ENCODE measurements at places on chromosomes 2 and 18.

- no peak for DNase-seq
Observed at GRCh38 chr2:237149425-237149824, 63.7 kb downstream of the COPS8 start.

- DNase-seq, result no peak
Observed at GRCh38 chr18:31371989-31372388, 4.6 kb upstream of the DSG4 start.

DNA sequence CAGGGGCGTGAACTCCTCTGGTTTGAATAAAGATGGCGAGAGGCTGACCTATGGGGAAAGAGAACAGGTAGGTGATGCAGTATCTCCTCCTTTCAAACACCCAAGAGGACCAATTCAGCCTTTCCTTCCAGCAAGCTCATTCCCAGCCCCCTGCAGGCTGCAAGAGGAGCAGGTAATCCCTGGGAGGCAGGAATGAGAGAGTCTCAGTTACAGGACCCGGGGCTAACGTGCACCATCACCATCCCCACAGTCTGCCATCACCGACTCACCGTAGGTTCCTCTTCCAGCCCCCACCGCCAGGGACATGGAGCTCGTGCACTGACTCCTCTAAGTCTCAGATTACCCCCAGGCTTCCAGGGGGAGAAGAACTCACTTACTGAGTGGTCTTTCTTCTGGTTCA is 26.7 kb downstream of the XDH start:
- DNase-seq, result no peak

DNA sequence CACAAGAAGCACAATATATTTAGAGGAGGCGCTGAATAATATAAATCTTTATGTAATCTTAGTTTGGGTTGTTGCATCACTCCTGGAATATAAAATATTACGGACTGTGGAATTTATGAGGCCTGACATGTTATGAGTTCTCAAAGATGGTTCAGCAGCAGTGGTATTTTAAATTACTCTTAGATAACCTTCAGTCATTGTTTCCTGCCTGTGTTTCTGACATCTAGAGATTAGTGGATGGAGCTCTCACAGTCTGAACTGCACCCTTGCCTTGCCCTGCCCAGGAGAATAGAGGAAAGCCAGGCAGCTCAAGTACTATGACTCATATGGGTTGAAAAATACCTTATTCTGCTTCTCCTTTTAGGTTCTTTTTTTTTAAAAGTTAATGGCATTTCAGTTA is 70.0 kb downstream of the ACSL3 start:
- no peak for DNase-seq

GRCh38 chr2:241942416-241943208 is 73.1 kb downstream of the RTP5 start:
- no peak for DNase-seq

DNA sequence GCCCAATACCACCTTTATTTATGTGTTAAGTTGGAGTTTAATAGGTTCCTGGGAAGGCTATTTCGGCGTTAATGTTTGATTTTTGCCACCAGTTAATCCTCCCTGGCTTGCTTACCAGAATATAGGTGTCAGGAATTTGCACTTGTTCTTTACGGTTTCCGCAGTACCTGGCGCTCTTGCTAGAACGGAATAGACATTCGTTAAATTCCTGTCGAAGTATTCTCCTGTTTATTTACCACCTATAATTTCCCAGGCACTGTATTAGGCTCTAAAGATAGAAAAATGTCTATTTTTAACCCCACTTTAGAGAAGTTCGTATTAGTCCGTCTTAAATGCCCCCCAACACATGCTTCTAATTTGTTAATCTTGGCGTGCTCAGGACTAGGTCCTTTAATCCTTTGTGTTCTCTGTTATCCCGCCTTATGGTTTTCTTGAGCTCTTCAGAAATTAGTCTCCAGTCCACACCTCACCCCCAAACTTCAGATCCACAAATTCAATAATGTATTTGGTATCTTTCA is 575 bp downstream of the CCDC150 start:
- DNase-seq, result peak; percentile 10

- DNase-seq, result no peak
Observed at GRCh38 chr2:150122156-150122555, 365.3 kb downstream of the RND3 start.

- no peak for DNase-seq
Observed at GRCh38 chr2:187013058-187013457, 164.1 kb upstream of the ZSWIM2 start.

DNA sequence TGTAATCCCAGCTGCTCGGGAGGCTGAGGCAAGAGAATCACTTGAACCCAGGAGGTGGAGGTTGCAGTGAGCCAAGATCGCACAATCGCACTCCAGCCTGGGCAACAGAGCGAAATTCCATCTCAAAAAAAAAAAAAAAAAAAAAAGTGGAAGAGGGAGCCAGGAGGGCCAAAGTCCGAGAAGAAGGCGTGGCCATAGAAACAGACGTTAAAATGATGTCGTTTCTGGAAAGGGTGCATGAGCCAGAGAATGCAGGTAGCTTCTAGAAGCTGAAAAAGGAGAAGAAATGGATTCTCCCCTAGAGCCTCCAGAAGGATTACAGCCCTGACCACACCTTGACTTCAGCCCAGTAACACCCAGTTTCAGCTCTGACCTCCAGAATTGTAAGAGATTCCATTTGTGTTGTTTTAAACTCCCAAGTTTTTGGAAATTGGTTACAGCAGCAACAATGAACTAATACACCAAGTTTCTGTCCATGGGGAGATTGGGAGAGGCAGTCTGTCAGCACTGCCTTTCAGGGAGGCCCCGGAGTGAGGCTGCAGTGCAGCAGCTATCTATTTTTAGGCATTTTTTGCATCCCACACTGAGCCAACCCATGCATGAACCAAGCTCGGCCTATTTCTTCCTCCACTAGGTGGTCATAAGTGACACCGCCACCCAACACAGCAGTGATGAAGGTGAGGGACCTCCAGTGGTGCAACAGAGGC is 14.2 kb upstream of the TRAF3IP1 start:
- peak; percentile 56 for DNase-seq

- DNase-seq, result no peak
Observed at GRCh38 chr18:49515516-49515915, 28.5 kb upstream of the C18orf32 start.

GRCh38 chr18:31607384-31607783 is 15.7 kb downstream of the TTR start:
- no peak for DNase-seq

- DNase-seq, result no peak
Observed at GRCh38 chr2:147135376-147135775, 709.5 kb upstream of the ACVR2A start.

- no peak for DNase-seq
Observed at GRCh38 chr18:73940721-73941120, 206.9 kb downstream of the FBXO15 start.

GRCh38 chr18:79402977-79403722 is 7.4 kb downstream of the NFATC1 start:
- peak; percentile 42 for DNase-seq

GRCh38 chr2:169260246-169260645 is 102.1 kb downstream of the LRP2 start:
- DNase-seq, result no peak

GRCh38 chr2:5203134-5203755 is 488.9 kb upstream of the SOX11 start:
- no peak for DNase-seq

DNA sequence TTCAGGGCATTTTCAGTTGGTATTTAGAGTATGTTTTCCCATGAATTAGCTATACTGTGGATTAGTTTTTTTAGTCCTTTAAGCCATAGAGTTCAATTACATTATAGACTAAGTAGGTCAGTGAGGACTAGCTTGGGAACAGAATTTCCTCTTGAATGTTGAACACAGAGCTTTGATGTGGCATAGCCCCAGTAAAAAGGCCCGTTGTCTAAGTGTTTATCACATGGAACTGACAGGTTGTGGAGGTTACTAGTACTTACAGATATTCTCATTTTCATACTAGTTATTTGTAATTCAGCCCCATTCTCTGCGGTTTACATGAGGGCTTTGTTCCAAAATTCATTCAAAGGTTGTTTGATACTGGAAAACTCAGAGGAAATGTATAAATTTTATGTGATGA is 6.2 kb downstream of the INSIG2 start:
- no peak for DNase-seq

- DNase-seq, result no peak
Observed at GRCh38 chr2:232265329-232265728, 113.2 kb upstream of the ALPP start.

GRCh38 chr18:76380791-76381405 is 114.1 kb downstream of the ZNF516 start:
- DNase-seq, result peak; percentile 17

GRCh38 chr18:49704334-49704733 is 109.0 kb downstream of the ACAA2 start:
- DNase-seq, result no peak

DNA sequence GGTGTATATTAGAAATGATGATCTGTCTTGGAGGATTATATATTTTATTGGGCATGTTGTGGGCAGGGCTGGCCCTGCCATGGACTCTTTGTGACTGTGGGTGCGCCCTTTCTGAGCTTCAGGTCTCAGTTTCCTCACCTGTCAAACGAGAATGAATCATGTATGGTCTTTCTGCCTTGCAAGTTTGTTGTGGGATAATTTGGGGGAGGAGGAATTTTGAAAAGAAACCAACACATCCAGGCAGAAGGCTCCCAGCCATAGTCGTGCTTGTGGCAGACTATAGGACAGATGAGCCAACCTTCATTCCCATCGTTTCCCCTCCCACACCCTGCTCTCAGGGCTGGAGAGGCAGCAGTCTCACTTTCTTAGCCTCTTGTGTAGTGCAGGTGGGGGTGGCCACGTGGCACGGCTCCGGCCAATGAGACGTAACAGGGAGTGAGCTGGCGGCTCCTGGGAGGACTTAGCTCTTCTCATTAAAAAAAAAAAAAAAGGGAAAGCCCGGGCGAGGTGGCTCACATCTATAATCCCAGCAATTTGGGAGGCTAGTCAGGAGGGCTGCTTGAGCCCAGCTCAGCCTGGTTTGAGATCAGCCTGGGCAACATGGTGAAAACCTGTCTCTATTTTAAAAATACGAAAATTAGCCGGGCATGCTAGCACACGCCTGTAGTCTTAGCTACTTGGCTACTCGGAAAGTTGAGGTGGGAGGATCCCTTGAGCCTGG is 63.1 kb downstream of the RHOB start:
- DNase-seq, result no peak

DNA sequence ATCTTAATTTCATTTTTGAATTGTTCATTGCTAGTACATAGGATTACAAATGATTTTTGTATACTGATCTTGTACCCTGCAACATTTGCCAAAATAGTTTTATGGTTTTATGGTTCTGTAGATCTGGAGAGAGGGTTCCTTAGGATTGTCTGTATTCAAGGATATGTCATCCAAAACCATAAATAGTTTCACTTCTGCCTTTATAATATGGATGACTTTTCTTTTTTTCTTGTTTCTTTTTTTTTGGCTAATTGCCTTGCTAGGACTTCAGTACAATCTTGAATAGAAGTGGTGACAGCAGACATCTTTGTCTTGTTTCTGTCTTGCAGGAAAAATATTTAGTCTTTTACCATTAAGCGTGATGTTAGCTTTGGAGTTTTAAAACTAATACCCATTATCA is 383.9 kb upstream of the HS6ST1 start:
- DNase-seq, result no peak

DNA sequence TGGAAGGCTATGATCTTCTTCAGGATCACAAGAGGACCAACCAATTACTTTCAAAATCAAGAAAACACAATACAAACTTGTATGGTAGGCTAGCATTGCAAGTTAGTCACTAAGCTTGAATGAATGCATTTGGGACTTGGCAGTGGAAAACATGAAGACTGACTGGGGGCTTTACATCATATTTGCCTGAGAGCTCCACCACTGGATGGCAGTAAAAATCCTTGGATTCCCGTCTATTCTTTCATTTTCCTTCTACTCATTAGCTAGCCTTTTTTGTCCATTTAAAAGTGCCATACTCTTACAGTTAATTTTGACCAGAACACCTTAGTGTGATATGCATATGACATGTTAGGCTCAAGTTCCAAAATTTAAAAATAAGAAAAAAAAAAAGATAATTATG is 63.5 kb upstream of the RASGRP3 start:
- no peak for DNase-seq

GRCh38 chr2:20050646-20051531 is 539 bp downstream of the LAPTM4A start:
- DNase-seq, result peak; percentile 41

DNA sequence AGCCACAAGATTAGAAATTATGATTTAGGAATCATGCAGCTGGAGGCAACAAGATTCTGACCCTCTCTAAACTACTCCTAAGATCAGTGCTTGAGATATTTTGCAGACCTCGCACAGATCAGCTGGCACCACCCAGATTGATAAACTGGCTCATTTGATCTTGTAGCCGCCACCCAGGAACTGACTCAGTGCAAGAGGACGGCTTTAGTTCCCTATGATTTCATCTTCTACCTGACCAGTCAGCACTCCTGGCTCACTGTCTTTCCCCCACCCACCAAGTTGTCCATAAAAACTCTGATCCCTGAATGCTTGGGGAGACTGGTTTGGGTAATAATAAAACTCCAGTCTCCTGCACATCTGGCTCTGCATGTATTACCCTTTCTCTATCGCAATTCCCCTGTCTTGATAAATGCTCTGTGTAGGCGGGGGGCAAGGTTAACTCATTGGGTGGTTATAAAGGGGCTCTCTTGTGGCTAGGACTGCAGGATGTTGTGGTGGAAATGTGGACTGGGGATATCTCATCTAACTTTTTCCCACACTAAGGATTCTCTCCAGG is 96.1 kb downstream of the ARL6IP6 start:
- DNase-seq, result no peak

DNA sequence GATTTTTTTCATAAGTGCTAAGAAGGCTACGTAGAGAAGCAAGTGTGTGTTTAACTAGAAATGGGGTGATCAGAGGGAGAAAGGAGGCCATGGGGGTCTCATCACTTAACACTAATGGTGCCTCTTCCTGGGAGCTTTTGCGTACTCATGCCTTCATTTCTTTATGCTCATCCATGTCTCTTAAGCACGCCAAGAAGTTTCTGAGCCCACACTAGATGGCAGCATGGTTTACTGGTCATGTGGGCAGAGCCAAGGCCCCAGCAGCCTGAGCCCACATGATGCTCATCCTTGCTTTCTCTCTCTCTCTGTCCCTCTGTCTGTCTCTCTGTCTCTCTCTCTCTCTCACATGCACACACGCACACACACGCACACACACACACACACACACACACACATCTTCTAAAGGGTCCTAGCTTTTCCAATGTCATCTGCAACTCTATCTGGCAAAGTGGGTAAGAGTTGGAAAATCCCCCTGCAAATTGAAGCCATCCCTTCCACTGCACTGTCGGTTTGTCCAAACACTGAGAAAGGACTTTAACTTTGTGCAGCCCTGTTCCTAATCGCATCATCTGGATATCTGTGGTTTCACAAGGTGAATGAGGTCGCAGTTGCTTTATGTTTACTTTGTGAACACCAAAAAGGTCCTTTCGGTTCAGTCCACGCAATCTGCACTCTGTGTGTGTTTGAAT is 137.1 kb upstream of the CCDC68 start:
- DNase-seq, result peak; percentile 13
